M059J (cell line): ENCODE measurements at places on chromosomes 13 and 19. TPM values are rescaled to one million over a fixed set of nuclear protein-coding genes. Genes with fewer than 3 reads are reported as not detected.

Gene CLDND2
- total RNA-seq, result not detected in 2 replicates

Gene OR4F17
- not detected in 2 replicates for total RNA-seq

Gene ADAMTSL5
- total RNA-seq, result 0.84 and 3.7 TPM in 2 replicates

Gene OR7A5
- not detected in 2 replicates for total RNA-seq

Gene TRPC4
- 5.4 and 9.8 TPM in 2 replicates for total RNA-seq

Gene ETV2
- 0.54 TPM in 1 of 2 replicates, not detected in the other for total RNA-seq

Gene ZNF823
- total RNA-seq, result 10.1 and 17.0 TPM in 2 replicates

Gene C19orf33
- not detected in 2 replicates for total RNA-seq

Gene PLK5
- not detected in 2 replicates for total RNA-seq

Gene TIMM44
- total RNA-seq, result 41.4 and 57.6 TPM in 2 replicates

Gene LDLR
- total RNA-seq, result 65.7 and 89.0 TPM in 2 replicates

Gene LAIR2
- total RNA-seq, result not detected in 2 replicates

Gene NLRP11
- total RNA-seq, result 2.4 and 4.4 TPM in 2 replicates

Gene C19orf38
- 0.12 TPM in 1 of 2 replicates, not detected in the other for total RNA-seq

Gene GSX1
- total RNA-seq, result not detected in 2 replicates

Gene BORA
- total RNA-seq, result 32.4 and 41.1 TPM in 2 replicates

DNA sequence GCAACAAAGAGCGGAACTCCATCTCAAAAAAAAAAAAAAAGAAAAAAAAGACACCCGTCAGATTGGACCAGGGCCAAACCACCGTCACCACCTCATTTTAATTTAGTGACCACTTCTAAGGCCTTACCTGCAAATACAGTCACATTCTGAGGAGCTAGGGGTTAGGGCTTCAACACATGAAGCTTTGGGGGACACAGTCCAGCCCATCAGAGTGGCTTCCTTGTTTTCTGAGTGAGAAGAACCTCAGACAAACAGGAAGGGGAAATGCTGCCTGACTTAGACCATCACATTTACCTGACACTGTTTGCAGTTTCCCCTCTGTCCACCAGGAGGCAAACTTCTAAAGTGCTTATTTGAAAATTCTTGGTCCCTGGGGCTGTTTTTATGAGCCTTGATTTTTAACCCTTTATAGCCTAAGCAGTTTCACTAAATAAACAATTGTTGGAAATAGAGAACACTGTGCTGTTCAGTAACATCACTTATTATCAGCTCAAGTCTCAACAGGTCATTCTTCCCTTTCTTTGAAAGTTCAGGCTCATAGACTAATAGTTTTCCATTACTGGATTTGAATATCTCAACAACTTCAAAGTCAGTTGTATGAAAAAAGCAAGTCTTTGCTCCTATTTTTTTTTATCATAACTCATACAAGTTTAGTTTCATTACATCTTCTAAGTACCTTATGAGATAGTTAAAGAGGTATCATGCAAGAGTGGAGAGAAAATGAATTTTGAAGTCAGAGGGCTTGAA, 74.9 kb upstream of the WASF3 start:
- DNase-seq, result peak; percentile 64

GRCh38 chr13:53041968-53042516, 13.4 kb downstream of the OLFM4 start:
- no peak for DNase-seq

DNA sequence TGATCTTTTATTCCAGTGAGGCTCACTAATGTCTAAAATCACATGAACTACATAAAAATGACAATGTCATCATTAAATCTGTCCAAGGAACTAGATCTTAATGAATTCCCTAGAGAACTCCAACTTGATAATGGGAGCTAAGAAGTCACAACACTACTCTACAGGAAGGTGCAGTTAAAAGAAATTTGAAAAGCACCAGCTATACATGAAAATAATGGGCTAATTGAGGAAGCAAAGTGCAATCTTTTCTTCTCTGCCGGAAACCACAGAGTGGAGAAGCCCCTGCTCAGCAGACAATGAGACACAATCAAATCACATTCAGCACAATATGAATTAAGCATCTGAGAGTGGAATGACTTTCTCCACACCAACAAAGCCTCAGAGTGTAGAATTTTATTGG, 261.7 kb downstream of the LHFPL6 start:
- DNase-seq, result no peak

- DNase-seq, result no peak
Observed at GRCh38 chr19:7480970-7481255, 7.9 kb downstream of the PEX11G start.

DNA sequence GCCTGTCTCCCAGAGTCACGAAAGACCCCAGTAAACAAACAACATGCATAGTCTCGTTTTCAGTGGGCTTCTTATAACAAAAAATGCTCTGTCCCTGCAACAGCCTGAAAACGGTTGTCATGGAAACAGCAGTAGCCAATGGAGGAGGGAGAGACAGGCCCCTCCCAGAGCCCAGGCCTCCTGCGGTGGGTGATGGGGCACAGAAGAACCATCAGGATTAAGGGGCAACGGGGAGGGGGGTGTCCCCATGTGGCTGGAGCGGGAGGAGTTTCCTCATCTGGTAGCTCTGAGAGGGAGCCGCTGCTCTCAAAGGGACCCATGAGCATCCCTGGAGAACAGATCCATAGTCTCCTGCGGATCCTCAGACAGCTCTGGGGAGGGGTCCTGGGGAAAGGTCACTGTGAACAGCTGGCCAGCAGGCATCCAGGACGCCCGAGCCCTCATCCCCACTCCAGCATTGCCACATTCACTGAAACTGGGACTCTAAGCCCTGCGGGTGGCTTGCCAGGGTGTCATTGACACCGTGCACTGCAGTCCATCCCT, 37.5 kb upstream of the PNMA8B start:
- DNase-seq, result no peak

DNA sequence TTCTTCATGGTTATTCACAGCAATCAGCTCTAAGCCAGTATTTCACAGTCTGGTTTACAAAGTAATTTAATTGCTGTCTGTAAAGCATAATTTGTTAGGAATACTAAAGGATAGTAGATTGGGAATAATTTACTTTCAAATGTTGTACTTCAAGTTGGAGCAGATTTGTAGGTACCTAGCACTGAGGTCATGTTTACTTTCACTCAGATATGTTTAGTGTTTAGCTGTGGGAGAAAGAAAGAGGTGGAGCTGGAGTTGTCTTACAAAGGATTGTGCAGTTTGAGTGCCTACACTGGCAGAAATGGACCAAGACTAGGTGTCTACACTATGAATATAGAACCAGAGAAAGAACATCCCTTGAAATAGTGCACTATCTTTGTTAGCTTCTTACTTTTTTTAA, 464.6 kb downstream of the PCDH9 start:
- no peak for DNase-seq

DNA sequence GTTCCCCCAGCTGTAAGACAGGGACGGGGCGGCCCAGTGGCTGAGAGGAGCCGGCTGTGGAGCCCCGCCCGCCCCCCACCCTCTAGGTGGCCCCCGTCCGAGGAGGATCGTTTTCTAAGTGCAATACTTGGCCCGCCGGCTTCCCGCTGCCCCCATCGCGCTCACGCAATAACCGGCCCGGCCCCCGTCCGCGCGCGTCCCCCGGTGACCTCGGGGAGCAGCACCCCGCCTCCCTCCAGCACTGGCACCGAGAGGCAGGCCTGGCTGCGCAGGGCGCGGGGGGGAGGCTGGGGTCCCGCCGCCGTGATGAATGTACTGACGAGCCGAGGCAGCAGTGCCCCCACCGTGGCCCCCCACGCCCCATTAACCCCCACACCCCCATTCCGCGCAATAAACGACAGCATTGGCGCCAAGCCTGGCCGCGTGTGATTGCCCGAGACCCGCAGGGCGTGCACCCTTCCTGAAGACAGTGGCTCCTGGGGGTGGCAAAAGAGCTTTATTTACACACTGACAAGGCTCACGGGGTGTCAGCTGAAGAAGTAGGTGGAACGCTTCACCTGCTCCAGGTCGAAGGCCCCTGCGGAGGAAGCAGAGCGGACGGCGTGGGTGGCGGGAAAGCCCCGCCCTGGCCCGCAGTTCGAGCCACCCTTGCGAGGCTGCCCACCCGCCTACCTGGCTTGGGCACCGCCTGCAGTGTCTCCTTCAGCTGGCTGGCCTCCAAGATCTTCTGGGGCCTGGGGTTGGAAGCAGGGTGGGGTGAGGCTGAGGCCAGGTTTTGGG, 16.4 kb downstream of the POLRMT start:
- DNase-seq, result no peak

- no peak for DNase-seq
Observed at GRCh38 chr13:58126496-58126895, 495.0 kb downstream of the PCDH17 start.

DNA sequence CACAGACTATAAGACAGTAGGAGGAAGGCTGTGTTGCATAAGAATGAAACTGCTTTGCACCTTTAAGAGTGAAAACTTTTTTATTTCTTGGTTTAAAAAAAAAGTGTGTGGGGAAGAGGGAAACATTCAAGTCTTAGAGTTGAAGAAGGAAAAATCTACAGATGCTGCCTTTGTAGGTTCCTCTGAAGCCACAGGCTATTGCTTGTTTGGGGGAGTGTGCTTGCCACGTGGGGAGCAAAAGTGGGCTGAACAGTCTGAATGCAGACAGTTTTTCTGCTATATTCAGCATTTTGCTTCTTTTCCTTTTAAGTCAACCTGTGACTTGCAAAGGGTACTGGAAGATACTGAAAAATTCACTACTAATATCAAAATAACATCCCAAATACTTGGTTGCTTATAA, 36.9 kb downstream of the EFNB2 start:
- DNase-seq, result no peak

- DNase-seq, result no peak
Observed at GRCh38 chr13:111976474-111977178, 90.3 kb upstream of the SOX1 start.

GRCh38 chr13:94602467-94602866, 810 bp downstream of the GPR180 start:
- DNase-seq, result no peak

DNA sequence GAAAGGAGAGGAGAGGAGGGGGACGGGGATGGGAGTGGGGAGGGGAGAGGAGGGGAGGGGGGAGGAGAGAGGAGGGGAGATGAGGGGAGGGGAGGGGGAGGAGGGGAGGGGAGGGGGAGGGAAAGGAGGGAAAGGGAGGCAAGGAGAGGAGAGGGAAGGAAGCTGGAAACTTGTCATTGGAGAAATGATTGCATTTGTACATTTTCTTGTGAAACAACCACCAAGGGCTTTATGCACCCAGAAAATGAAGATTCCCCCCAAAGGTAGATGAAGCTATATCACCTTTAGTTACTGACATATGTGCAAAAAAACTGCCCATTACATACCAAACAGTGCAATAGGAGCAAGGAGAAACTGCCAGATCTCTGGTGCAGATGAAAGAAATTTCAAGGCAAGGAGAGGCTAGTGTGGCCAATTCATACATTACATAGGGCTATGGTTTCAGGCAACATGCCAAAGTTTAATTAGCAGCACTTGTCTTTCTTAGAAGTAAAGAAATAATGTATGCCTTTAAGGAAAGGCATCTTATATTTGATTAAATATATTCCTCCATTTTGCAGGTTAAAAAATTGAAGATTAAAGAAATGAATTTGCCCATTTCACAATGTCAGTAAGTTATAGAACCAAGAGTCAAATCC, 49.5 kb upstream of the STK24 start:
- DNase-seq, result no peak

- DNase-seq, result no peak
Observed at GRCh38 chr13:66477816-66478215, 752.3 kb downstream of the PCDH9 start.

- peak; percentile 86 for DNase-seq
Observed at GRCh38 chr13:40540328-40541044, 126.0 kb downstream of the FOXO1 start.

- DNase-seq, result peak; percentile 3
Observed at GRCh38 chr13:47959468-47960247, 41.4 kb downstream of the SUCLA2 start.

DNA sequence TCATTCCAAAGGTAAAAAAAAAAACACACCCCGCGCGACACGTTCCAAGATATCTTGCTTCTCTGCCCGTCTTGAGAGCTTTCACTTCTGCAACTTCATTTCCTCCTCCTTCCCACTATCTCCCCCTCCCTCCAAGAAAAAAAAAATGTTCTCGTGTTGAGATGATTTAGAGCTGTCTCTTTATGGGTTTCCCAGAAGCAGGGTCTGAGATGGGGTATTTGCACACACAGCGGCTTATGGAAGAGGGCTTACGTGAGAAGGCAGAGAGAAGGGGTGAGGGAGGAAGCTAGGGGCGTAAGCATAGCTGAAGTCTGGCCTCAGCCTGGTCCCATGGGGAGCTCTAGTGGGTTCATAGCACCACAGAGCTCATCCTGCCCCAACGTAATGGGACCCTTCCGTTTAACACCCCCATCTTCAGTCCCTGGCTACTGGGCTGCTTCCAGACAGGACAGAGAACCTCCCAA, 31.3 kb upstream of the USE1 start:
- DNase-seq, result no peak

- DNase-seq, result no peak
Observed at GRCh38 chr13:79796136-79796535, 315.2 kb downstream of the NDFIP2 start.

DNA sequence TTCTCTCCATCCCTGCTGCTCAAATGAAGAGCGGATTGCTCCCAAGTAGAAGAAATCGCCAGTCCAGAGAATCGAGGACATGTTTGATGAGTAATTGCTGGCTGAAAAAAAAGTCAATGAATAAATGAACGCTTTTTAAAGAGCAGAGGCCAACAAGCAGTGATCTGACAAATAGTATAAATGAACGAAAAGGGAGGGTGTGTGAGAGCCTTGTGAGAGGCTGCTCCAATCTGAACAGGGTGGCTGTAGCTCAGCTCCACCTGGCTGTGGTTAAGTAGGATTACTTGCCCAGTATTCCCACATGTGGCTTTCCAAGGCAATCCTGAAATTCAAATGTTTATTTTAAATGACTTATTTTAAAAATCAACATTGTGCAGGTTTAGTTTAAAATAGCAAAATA, 117.1 kb downstream of the TSHZ3 start:
- peak; percentile 33 for DNase-seq

DNA sequence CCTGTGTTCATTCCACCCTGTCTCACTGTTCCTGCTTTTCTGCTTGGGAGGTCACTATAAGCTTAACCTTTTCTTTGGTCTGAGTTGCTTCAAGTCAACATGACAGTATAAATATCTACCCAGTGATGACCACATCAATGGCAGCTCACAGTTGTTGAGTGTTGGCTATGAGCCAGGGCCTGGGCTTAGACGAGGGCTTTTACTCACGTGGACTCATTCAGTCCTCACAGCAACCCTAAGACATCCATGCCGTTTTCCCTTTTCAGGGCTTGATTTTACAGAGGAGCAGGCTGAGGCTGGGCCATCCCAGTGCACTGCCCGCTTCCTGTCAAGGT, 10.2 kb upstream of the CCDC97 start:
- DNase-seq, result peak; percentile 43

GRCh38 chr13:83879431-83880171, 2.7 kb downstream of the SLITRK1 start:
- DNase-seq, result peak; percentile 2
